ENCODE measurements at places on chromosomes 6 and 20.

GRCh38 chr6:138714493-138714892 is 59.1 kb upstream of the CCDC28A start:
- DNase-seq: no peak

GRCh38 chr6:51093871-51094270 is 275.2 kb downstream of the TFAP2B start:
- no peak for DNase-seq

GRCh38 chr20:57459278-57459677 is 65.7 kb downstream of the CTCFL start:
- DNase-seq: peak; percentile 70

GRCh38 chr6:36838896-36839748 is at the start of gene CPNE5:
Gene CPNE5, minus strand, starts transcription at chr6:36839444. Its CDS starts 67 bp downstream, at chr6:36839377.
- no peak for DNase-seq

DNA sequence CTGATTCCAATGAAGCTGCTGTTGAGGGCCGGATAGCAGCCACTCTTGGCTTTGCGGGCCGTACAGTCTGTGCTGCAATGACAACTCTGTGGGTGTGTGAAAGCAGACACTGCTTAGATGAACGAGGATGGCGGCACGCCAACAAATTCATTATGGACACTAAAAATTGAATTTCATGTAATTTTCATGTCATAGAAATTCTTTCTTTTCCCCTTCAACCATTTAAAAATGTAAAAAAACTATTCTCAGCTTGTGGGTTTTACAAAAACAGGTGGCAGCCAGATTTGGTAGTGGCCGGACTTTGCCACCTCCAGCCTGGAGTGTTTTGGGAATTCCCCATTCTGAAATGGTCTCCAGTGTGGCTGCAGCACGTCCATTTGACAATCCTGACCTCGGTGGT is 26.0 kb downstream of the MAS1 start:
- no peak for DNase-seq

DNA sequence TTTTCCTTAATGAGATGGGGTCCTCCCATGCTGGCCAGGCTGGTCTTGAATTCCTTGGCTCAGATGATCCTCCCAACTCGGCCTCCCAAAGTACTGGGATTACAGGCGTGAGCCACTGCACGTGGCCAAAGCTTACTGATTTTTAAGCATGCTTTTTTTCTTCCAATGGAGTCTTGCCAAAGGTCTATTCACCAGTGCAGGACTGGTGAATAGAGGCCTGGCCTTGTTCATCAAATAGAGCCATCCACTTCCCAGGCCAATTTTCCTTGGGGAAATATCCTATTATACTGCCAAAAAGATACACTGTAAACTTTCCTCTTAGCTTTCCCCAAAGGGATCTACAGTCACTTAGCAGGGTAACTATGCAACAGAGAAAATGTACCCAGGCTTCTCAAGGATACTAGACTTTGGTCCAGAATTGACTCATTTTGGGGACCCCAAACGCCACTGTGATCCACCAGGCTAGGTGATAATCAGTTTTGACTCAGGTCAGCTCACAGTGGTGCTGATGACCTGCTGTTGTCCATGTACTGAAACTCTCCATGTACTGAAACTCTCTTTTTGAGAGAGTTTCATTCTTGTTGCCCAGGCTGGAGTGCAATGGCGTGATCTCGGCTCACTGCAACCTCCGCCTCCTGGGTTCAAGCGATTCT is 91.8 kb downstream of the REPS1 start:
- no peak for DNase-seq

DNA sequence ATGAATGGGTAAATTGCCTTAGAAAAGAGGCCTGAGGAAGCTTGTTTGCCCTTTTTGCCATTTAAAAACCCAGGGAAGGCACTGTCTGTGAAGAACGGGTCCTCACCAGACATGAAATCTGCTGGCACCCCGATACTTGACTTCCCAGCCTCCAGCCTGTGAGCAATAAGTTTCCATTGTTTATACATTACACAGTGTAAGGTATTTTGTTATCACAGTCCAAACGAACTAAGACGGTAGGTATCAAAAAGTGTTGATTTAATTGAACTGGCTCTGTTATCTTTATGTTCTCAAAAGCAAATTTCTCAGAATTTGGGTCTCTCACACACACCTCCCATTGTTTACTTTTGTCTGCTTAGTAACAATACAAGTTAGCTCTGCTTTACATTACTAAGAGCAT is 181.1 kb upstream of the MARCKS start:
- no peak for DNase-seq

GRCh38 chr6:150048099-150048498 is 20.8 kb downstream of the ULBP3 start:
- no peak for DNase-seq

GRCh38 chr6:155077331-155077730 is 82.2 kb downstream of the TIAM2 start:
- no peak for DNase-seq

- DNase-seq: no peak
Observed at GRCh38 chr6:116096979-116097816, 3.5 kb upstream of the NT5DC1 start.

DNA sequence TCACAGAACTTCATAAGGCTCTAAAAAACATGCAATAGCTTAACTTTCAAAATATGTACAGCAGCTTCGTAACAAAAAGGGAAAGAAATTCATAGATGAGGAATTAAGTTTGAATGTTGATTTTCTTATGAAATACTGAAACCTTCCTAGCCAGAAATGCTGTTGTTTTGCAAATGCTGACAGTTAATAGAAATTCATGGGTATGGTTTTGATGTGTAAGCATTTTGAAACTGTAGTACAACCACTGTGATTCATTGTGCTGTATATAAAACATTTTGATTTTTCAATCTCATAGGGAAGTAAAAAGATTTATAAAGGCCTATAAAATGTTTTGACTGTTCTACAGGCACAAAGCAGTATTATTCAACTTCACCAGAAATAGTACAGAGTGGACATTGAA is 228.4 kb upstream of the EYS start:
- no peak for DNase-seq

DNA sequence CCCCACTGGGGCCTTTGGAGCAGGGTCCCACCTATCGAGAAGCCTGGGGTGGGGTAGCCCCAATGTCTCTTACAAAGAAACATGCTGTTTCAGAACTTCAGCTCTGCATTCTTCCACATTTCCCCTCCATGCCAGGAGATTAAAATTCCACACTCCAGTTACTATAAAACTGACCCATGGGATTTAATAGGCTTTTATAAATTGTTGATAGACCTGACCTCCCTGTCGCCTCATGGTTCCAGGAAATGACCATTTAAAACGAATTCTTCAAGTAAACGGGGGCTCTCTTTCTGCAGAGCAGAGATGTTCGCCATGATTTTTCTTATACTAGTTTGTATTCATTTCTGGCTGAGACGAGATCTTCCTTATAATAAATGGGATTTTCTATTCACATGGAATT is 19.3 kb downstream of the RIN2 start:
- no peak for DNase-seq

DNA sequence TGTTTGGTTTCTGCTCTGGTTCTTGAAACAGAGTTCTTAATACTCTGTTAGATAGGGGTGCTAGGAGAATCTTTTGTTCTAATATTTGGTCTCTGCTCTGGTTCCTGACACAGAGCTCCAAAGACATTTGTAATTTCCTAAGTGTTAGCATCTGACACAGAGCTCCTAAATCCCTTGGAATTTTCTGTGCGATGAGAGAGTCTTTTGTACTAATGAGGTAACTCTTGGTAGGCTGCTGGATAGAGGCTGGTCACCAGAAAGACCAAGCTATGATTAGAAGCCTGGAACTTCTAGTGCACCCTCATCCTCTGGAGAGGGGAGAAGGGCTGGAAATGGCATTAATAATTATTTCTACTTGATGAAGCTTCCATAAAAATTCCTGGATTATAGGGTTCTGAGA is 7.7 kb upstream of the CD109 start:
- DNase-seq: no peak

DNA sequence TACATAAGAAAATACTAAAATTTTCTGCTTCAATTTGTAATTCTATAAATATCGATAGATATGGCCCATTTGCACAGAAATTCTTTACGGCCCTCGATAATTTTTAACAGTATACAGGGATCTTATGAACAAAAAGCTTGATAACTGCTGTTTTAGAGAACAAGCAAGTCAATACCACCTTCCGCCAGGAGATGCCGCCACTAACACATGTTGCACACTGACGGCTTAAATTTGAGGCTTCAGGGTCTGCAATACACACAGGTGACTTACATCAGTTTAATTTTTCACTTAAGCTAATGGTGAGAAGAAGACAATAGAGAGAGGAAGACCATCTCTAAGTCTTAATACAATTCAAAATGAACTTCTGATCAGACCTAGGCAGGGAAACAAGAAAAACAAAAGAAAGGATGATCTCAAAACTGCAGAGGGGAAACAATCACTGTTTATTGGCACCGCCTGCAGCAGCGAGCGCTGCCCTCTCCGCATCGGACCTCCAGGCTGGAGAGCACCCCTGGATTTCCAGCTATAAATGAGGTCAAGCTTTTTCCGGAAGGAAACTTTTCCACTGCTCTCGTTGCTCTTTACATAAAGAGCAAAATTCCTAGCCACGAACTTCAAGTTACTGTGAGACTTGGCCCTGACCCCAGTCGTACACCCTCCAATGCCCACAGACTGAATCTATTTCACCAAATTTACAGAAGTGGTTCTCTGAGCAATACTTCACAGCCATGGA is 53.9 kb downstream of the OTOR start:
- no peak for DNase-seq

GRCh38 chr6:116556065-116556464 is 2.5 kb downstream of the CALHM4 start:
- DNase-seq: no peak

GRCh38 chr20:64077876-64078551 is 1.3 kb downstream of the RGS19 start:
- DNase-seq: no peak

All from NCI-H524 treated with DMSO at 0.1 percent for 48 hours (cell line).